ENCODE measurements at places on chromosomes 12 and 14.

GRCh38 chr12:23399402-23399933, 550.0 kb downstream of the SOX5 start:
- no peak for DNase-seq

DNA sequence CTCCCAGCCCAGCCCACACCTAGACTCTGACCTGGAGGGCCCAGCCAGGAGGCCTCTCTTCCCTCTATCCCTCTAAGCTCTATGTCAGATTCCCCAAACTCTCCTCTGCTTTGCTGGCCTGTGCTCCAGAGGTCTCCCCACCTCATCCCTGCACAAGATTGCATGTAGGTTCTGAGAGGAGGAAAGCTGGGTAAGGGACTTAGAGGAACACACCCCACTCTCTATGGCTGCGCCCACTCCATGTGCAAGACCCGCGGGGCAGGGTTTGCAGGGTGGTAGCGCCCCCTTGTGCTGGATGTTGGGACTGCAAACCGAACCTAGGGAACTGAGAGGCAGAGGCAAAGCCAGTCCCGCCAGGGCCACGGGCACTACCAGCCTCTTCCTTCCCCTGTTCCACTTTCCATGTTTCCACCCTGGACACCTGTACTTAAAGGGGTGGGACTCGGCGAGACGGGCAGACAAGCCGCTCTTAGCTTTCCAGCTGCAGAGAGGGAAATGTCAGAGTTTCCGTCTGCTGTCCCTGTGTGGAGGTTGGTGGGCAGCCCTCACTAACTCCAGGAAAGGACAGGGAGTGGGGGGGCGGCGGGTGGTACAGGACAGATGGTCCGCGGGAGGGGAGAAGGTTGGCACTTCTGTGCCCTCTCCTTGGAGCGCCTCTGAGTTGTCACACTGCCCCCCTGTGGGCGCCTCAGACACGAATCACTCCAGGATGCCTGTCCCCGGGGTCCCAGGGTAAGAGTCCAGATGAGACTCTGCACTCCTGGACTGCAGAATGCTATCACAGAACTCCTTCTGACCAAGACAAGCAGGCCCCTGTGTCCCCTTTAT, 16.8 kb downstream of the MMP14 start:
- peak; percentile 96 for DNase-seq

DNA sequence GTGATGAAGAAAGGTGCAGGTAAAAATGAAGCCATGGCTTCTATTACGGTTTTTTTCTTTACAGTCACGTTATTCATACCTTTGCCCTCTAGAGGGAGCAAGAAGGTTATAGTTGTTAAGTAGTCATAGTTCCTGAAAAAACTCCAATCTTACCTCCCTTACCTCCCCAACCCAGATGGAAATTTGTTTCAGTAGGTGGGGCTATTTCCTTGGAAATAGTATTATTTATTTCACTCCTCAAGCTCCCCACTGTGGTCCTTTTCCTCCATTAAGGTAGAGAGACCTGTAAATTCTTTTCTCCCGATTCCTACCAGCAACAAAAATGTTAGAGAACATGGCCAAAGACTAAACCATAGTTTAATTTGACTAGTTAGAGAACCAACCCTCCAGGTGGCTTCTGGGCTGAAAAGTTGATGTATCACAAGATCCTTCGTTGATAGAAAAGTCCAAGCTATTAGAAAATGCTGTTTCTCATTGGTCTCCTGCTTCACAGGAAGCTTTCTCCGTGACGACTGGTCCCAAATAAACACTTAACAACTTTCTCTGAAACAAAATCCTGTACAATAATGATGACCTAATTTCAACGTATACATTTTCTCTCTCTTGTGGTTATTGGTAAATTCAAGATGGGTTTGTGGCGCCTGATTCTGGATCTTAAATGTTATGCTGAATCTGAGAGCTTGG, 43.5 kb downstream of the TMX1 start:
- no peak for DNase-seq

DNA sequence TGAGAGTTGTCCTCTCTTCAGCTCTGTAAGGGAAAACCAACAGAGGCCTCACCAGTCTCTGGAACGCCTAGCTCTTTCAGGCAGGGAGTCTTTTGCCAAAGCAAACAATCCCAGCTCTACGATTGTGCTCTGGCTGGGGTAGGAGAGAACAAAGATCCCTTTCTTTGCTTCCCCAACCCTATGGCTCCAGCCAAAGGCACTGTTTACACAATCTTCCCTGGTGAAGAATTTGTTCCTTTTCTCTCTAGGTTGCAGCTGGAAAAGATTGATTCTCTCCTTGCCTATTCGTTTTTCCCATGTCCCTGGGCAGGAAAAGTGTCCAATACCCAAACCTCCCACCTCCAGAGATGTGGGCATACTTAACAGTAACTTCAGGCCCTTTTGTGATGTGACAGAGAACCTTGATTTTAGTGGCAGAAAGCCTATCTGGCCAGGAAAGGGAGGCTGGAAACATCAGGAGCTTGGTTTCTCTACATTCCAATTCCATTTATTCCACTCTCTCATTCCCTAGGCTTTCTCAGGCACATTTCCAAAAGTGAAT, 16.8 kb downstream of the ATP5MC2 start:
- DNase-seq: no peak

GRCh38 chr12:127455347-127456265, 811.4 kb upstream of the TMEM132C start:
- DNase-seq: no peak

DNA sequence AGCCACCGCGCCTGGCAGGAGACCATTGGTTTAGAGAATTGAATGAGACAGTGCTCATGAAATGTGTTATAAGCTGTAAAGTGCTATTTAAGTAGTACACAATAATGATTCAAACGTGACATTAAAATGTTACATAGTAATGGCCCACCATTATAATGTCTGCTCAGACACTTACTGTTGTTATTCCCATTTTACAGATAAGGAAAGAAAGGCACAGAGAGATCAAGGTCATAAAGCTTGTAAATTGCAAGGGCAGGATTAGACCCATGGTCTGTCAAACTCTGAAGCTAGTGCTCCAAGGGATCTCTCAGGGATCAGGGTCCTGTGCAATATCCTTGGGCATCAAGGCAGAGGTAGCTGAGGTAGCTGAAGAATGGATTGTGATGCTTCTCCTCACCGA, 6.2 kb downstream of the ACSM4 start:
- DNase-seq: no peak

- DNase-seq: no peak
Measured at GRCh38 chr14:65926935-65927700, 514.6 kb downstream of the FUT8 start.

DNA sequence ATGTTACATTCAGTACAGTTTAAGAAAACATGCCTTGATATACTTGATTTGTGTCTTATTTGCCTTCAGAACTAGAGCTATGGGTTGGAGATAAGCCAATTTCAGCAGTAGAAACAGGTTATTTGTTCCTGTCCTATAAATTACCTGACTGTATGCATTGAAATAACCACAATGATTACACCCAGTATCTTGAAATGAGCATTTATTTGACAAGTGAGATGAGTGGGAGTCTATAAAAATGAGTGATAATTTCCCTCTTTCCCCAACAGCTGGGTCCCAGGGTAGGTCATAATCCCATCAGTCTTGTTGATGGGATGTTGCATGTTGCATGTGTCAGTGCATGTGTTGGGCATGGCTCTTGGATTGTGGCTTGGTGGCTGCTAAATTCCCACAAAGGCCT, 3.7 kb downstream of the TAS2R42 start:
- DNase-seq: no peak

DNA sequence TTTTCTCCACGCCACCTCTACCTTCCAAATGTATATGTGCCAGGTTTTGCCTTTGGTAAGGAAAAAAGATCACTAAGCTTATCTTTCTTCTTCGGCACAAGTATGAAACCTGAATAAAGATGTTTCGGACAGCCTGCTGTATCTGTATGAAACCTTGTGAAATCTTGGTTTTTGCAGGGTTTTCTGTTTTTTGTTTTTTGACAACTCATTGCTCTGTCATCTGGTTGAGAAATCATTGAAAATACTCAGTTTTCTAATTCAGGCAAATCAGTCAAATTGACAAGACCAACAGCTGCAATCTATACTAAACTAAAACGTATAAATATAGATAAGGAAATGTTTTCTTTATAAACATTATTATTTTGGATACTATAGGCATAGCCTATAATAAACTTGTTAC, 63.1 kb upstream of the FGD4 start:
- DNase-seq: no peak

DNA sequence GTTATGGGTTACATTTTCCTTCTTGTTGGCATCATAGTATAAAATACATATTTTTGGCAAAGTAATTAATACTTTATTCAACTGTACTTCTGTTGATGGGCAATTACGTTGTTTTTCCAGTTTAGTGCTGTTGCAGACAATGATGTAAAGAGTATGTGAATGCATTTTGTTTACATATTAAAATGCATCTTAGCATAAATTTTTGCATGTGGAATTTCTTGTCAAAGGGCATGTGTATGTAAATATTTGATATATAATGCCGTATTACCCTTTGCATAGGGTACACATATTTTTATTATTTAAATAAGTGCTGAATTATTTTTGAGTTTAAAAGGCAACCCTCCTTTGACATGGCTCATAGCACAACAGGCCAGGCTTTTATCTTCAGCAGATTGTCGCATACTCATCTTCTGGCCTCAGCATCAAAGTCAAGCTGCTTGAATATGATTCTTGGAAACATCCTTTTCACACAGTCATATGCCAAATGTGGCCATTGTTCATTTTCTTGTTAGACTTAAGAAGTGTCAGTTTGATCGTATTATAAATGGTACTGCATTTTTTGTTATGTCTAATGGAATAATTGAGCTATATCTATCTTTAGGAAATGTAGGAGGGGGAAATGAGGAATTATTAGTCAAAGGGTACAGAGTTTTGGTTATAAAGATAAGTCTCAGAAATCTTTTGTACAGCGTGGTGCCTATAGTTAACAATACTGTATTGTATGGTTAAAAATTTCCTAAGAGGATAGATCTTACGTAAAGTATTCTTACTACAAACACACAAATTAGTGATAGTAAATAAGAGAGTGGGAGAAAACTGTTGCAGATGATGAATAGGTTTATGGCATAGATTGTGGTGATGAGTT, 138.5 kb downstream of the FUT8 start:
- DNase-seq: no peak

DNA sequence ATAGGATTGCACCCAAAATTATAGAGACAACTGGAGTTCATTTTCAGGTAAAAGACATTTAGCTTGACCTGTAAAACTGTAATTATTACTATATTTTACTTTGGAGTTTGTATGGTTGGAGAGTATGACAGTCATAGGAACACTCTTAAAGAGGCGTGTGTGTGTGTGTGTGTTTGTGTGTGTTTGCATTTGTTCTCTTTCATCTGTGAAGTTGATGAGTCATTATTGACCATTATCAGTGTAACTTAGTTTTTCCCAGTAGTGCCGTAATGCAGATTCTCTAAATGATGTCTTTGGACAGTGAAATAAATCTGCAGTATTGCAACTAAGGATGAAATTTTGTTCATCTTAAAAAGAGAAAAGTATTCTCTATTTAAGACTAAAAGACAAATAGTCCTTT, 13.0 kb downstream of the WASHC4 start:
- no peak for DNase-seq

- no peak for DNase-seq
Measured at GRCh38 chr14:99238216-99238615, 33.8 kb downstream of the BCL11B start.

DNA sequence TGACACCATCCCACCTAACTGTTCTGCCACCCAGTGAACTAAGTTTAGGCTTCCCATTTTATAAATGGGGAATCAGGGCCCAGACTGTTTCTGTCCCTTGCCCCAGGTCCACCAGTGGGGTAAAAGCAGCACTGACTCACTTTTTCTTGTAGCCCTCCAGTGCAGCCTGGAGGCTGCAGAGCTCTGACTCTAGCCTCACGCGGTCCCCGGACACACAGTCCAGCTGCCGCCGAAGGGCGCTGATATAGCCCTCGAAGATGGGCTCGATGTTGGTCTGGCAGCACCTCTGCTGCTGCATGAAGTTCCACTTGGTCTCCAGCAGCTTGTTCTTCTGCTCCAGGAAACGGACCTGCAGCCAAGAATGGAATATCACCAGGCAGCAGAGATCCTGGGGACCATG, 2.6 kb downstream of the KRT82 start:
- DNase-seq: no peak

GRCh38 chr14:73223049-73223448, 14.3 kb upstream of the PAPLN start:
- no peak for DNase-seq

- no peak for DNase-seq
Measured at GRCh38 chr12:45216983-45217485, 1.1 kb downstream of the ANO6 start.

DNA sequence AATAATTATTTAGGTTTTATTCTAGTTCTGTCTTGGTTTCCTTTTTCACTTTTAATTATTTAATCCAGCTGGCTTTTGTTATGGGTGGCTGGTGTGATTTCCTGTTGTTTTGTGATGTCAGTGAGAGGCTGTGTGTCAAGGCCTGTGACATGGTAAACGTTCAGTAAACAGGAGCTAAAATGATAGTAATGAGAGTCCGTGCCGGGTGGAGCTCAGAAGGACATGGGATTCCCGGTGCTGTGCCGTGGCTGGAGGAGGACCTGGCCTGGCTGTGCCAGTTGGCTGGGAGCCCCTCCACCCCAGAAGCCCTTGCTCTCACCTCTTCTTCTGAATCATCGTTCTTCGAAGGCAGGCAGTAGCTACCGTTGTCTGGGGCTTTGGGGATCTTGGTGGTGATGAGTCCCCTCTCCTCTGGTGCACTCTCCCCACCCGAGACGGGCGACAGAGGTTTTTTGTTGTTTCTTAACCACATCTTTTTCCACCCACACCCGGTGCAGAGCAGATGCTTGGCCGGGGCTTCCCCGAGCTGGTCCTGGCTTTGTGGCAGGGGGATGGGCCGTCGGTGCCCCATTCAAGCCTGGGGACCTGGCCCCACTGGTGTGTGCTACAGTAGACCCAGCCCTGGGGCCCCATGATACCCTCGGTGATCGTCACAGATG, 29.1 kb downstream of the SH2B3 start:
- peak; percentile 49 for DNase-seq

DNA sequence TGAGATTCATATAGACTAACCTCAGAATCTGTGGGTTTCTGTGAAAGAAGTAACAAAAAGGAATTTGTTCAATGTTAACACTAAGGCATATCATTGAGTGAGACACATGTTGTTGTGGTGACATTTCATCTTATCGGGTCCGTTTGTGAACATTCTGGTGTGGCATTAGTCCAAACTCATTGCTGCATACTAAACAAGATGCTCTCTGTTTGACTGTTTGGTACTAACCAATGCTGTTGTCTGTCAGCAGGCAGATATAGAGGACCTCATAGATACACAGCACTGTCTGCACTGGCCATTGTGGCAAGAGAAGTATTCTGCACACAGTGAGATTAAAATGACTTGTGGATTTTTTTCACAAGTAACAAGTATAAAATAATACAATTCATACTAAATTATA, 41.2 kb downstream of the SLC25A21 start:
- no peak for DNase-seq

DNA sequence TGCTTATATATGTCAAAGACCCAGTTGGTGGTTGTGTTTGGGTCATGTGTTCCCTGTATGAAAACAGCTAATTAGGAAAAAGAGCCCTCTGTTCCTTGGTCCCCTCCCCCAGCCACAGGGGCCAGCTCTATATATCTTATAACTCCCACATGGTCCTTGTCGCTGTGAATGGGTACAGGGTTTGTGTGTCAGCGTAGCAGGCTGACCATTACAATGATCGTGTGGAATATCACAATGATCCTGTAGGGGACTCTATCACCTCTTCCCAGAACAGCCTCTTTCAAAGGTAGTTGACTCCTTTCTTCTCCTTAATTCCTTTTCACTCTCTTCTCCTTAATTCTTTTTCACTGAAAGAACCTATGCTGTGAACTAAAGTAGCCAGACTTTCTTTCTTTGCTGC, 51.6 kb upstream of the RIC8B start:
- DNase-seq: no peak

All from activated naive CD4-positive, alpha-beta T cell (primary cell).